ENCODE measurements at places on chromosomes 11 and 22.

DNA sequence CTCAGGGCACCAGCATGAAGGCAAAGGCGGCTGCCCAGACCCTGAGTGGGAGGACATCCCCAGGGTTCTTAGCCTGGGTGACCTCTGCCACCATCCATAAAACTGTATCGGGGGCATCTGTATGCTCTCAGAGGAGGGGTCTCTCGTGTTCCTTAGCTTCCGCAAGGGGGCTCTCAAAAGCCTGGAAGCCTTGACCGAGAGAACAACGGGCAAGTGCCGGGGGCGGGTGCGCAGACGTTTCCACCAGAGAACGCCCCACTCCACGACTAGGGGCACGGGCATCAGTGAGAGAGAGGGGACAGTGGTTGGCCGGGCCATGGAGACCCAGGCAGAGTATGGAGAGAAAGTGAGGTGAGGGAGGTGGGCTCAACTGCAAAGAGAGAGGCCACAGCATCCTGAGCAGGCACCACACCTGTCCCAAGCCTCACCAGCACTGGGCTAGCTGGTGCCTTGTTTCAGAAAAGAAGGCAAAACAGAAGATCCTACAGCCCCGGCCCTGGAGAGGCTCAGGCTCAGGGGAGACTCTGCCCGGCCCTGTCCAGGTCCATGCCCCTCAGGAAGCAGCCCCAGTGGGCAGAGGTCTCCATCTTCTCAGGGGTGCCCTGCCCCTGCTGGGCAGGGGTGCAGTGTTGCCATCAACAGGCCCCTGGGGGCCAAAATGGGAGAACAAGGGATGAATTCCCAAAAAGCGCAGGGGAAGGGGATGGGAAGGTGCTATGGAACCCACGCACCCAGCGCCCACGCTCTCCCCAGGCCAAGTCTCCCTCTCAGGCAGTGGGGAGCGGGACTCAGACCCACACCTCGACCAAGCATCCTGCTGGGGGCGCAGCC lies 5.9 kb downstream of the TSPAN32 start:
- no peak for DNase-seq

DNA sequence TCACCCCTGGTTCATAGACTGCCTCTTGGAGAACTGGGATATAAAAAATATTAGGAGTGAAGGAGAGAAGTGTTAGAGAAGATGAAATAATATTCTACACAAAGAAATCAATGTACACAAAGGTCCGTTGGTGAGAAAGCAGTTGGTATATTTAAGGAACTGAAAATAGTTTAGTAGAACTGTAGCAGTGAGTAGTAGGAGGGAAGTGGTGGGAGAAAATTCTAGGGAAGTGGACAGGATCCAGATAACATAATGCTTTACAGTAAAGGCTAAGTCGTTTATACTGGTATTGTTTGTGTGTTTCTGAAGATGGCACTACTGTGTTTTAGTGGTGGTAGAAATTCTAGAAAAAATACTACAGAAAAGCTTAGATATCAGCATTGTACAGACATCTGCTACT lies 120.8 kb upstream of the CHORDC1 start:
- no peak for DNase-seq

DNA sequence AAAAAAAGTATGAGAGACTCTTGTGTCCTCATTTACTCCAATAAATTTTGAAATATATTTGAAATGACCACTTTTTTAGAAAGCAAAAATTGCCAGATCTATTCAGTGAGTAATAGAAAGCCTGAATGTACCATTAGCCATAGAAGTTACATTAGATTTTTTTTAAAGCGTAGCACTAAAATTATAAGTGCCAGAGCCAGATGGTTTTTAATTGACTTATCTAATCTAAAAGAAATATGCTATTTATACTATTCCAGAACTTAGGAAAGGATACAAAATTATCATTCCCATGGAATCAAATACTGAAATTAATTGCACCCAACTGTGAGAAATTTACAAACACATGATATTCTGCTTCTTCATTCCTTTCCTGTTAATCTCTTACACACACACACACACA lies 64.4 kb upstream of the SLC17A6 start:
- DNase-seq, result no peak

DNA sequence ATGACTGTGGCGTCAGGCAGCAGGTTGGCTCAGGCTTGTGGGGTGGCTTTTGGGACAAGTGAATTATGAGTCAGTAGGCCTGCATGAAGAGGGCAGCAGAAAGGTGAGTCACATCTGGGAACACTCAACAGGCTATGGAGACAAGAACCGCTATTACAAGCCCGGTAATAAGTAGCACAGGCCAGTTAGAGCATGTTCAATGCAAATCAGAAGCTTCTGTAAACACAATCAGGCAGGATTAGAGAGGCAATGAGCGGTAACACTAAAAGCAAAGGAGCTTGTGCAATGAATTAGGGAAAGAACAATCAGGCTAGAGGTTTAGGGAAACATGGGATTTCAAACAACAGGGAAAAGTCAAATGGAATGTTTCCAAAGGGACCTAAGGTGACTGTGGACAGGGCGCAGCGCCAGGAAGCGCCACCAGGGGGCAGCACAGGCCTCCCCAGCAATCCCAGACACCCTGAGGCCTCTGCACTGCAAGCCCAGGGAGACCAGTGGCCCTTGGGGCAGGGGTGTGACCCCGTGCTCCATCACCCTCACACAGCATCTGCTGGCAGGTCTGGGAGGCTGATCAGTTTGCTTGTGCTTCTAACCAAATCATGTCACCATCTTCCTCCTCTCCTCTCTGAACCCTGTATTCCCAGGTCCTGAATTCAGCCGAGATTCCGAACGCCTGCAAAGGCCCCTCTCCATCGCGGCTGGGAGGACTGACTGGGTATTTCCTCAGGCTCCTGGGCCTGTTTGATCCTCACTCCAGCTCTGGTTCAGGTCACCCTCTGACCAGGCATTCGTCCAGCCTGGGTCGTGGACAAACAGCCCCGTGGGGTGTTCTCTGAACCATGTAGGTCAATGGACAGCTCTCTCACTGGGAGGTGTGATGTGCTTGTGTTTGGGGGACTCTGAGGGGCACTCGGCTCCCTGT lies 50.0 kb downstream of the C11orf58 start:
- peak; percentile 43 for DNase-seq

DNA sequence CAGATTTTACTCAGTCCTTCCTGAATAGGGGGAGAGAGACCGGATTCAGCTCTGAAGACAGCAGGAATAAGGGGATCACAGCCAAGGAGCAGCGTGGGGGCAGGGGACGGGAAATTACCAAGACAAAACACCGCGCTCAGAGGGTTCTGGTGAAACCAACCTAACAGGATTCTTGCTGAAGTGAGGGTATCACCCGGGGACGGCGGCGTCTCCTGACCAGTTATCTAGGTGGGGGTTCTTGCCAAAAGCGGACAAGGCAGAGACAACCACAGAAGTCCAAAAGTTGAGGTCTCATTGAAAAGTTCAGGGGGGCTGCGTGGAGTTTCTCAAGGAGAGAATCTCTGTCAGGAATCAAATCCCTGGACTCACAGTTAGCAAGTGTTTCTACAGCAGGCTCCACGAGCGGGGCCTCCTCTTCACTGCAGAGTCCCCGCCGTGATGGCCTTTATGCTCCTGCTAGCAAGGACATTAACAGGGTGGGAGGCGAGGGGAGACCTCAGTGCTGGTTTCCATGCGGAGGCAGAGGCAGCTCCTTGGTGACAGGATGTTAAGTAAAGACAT lies 291.0 kb downstream of the BRD1 start:
- DNase-seq, result no peak
